ENCODE measurements at places on chromosomes 7 and 10.

DNA sequence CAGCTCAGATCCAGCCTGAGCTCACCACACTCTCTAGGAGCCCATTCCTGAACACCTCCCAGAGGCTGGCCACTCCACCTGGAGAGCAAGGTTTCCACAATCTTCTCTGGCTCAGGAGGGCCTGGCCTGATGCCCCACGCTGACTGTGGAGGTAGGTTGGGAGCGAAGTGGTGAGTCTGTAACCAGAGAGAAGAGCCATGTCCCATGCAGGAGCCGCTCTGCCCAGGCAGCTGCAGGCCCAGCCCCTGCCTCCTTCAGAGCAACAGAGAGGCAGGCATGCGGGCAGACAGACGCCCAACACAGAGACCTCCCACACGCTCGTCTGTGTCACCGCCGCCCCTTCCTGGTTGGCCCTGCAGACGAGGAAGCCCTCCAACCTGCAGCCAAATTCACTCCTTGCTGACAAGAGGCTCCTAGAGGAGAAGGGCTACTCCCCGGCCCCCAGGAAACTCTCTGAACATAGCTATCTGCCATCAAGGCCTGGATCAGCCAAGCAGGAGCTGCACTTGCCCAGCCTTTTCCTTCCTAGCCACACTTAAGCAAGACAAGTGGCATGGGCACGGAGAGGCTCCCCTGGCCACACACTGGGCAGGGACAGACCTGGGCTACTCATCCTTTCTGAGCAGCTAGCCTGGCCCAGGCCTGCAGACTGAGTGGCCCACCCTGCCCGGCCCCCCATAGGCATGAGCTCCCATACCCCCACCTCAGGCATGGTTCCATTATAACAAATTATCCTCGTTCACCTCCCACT is 101.9 kb downstream of the GRID1 start:
- DNase-seq = no peak

DNA sequence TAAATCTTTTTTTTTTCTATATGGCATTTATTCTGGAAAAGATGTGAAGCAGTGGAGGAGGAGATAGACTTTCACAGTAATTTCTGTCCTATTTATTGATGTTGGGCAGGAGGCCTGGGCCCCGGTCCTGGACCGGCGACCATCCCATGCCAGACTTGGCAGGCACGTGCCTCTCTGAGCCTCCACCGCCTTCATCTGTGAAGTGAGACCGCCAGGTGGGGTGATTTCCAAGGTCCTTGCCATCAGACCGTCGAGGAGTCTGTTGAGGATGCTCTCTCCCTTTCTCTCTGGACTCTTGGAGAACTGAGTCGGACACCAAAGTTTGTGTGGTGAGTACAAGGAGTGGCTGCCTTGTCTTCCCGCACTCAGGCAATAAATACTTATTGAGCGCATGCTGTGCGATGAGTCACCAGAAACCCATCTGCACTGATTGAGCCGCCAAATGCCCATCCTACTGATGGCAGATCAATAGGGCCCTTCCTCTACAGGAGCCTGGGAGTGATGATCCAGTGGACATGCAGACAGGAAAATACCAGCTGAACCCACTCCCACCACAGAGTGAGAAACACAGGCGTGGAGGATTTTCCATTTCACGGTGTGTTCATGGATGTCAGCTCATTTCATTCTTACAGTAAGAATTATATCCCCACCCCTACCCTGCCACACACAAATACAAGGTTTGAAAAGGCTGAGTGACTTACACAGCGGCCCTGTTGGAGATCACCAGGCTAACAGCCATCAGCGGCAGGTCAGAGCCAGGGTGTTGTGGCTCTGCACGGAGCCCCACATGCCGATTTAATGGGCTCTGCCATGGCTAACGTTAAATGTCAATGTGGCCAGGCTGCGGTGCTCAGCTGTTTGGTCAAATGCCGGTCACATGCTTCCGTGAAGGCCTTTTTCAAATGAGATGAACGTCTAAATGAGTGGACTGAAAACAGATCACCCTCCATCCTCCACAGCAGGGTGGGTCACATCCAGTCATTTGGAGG is 11.5 kb upstream of the PRKAG2 start:
- no peak for DNase-seq

- no peak for DNase-seq
These were observed 43.9 kb upstream of the SRGN start for GRCh38 chr10:69043931-69044531.

DNA sequence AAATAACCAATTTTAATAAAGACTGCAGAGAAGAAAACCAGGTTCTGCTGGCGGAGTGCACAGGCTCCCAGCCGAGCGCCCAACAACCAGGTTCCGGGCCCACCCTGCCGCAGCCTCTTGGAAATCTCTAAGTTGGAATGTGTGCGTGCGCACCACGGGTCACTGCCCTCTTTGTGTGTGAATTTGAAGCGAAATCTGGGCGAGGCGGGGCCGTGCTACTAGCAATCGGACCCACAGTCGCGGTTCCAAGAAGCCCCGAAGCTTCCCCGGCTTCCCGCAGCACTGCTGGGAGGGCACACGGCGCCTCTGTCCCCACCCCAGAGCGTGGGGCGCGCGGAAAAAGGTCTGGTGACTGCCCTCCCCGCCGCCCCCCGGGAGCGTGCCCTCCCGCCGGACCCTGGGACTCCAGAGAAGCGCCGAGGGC is 666 bp upstream of the MAP3K8 start:
- peak; percentile 9 for DNase-seq

DNA sequence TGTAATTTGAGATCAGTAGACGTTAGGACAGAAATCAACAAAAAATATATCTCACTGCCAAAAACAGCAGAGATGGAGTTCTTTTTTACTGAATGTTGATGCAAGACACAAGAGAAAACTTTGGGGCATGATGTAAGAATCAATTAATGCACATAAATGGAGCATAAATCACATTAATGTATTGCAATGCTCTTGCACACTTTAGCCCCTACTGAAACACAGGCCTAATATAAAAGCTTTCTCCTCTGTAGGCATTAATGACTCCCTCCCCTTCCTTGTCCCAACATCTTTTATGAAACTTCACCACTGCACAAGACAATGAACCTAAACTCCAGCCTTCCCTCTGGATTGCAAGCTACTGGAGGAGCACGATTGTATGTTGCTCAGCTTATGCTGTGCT is 58.8 kb downstream of the CACNA2D1 start:
- no peak for DNase-seq

DNA sequence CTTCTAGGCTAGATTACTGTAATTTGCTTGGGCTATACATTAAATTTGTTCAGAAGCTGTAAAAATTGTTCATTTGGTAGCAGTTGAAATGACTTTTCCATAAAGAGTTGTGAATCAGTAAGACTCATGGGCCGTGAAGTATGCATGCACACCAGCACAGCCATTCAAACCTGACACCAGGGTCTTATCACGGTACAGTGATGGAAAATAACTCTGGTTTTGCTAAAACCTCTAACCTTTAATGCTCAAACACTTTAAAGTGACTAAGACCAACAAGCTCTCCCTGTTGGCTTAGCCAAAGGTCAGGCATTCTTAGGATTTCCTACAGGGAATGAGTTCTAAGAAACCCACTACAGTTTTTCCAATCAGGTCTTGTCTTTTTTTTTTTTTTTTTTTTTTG is 11.5 kb downstream of the ARL3 start:
- no peak for DNase-seq

DNA sequence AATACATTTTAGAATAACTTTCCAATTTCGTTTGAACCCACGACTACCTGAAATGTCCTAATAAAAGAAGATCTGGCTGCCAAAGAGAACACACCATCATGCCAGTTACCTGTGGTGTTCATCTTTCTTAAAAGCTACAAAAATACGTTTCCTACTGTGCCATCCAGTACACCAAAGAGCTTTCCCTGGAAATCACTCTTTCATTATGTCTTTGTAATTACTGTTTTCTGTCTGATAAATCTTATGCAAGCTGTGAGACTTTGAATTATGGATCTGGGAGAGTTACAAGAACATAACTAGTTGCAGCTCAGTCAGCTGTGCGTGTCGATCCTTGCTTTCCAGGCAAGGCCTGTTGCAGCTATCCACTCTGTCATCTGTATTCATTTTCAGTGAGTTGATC is 12.5 kb upstream of the POM121L12 start:
- DNase-seq = no peak

- DNase-seq = no peak
These were observed 49.7 kb upstream of the ANTXRL start for GRCh38 chr10:46236941-46237681.

GRCh38 chr7:100434297-100435144 is 1.8 kb downstream of the PPP1R35 start:
- no peak for DNase-seq

GRCh38 chr10:2173327-2173726 is 436.0 kb upstream of the ADARB2 start:
- DNase-seq = no peak

- DNase-seq = no peak
These were observed 27.1 kb downstream of the FZD1 start for GRCh38 chr7:91291302-91291701.

DNA sequence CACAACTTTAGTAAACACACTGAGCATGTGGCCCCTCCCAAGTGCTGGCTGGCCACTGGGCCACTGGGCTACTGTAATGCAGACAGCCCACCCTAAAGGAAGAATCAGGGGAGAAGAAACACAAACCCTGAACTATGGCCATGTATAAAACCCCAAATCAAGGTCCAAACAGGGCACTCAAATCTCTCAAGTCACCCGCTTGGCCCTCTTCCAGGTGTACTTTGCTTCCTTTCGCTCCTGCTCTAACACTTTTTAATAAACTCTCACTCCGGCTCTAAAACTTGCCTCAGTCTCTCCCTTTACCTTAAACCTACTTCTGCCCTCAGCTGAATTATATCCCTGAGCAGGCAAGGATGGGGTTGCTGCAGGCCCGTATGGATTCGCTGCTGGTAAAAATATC is 72.6 kb downstream of the TPK1 start:
- DNase-seq = no peak

- DNase-seq = no peak
These were observed 80.7 kb upstream of the PPP1R3C start for GRCh38 chr10:91713461-91714072.

DNA sequence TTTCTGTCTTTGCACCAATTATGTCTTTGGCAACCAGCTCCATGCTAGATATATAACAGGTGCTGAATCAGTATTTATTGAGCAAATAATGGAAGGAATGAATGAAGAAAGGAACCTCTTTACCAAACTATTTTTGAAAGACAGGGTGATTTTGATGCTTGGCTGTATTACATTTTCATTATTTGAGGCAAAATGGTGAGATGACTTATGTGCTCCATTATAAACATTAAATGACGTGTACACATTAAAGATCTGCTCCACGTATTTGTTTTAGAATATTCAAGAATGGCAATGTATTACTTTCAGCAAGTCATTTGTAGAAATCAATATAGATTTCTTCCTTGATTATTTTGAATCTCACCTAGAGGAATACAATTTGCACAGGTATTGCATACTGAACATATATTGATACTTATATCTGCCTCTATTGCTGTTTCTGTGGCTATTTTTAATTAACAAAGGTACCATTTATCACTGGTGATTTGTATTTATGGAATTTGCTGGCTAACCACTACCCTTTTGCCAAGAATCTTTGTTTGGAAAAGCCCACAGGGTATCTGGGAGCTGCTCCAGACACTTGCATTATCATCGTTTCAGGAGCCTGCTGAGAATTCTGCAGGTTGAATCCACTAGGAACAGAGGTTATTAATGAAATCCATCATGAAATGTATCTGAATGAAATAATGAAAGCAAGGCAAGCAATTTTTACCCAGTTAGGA is 92.2 kb downstream of the SEMA3C start:
- no peak for DNase-seq

DNA sequence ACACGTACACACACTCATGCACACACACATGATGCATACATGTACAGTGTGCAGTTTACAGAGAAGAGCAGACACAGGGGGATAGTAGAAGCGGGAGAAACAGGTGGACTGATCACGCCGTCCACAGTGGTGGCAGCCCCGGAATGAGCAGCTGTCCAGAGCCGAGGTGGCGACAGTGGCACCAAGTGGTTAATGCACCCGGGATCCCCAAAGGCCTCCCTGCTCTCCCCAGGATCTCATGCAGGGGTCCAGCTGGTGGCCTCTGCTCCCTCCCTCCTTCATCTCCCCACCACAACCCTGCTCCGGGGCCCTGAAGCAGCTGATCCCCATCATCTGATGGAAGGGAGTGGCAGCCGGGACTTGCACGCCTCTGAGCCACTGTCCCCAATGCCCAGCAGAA is 29.7 kb downstream of the TMEM130 start:
- DNase-seq = no peak

DNA sequence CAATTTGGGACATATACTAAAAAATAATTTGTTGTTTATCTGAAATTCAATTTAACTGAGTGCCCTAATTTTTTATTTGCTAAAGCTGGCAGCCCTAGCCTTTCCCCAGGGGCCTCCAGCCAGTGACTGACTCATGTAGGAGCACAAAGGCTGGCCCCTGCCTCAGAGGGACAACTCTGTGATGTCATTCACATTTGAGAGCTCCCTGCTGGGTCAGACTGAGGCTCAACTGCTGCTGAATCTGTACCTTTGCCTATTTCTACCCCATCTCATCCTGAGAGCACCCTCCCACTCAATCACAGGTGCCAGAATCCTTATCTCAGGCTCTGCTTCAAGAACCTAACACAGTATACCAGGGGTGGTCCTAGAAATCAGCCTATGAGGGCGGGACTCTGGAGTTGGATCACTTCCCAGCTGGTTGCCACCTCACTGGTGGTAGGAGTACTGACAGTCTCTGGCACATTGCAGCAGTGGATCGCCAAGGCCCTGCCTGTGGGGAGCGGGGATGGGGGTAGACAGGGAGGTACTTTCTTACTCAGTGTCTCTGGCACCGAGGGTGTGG is 11.6 kb downstream of the GCK start:
- no peak for DNase-seq

DNA sequence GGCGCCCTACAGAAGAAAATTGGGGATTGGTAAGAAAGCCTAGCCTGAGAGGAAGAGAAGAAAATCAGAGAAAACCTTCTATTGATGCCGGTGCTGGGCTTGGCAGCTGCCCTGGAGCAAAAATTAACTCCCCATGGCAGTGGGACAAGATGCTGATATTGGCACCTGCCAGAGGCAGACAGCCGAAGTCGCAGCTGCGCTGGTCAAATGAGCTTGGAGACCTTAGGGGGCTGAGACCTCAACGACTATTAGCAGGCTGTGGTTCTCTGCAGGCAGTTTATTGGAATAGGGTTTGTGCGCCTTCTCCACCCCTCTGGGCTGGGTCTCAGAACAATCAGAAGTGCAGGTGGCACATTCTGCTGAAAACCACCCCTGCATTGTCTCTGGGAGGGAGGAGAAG is 213.7 kb downstream of the GFRA1 start:
- no peak for DNase-seq

GRCh38 chr10:100980711-100981110 is 6.6 kb downstream of the MRPL43 start:
- no peak for DNase-seq

GRCh38 chr10:104300736-104301292 is 31.8 kb downstream of the GSTO2 start:
- DNase-seq = no peak

GRCh38 chr7:5218564-5219360 is 28.7 kb downstream of the WIPI2 start:
- DNase-seq = no peak

DNA sequence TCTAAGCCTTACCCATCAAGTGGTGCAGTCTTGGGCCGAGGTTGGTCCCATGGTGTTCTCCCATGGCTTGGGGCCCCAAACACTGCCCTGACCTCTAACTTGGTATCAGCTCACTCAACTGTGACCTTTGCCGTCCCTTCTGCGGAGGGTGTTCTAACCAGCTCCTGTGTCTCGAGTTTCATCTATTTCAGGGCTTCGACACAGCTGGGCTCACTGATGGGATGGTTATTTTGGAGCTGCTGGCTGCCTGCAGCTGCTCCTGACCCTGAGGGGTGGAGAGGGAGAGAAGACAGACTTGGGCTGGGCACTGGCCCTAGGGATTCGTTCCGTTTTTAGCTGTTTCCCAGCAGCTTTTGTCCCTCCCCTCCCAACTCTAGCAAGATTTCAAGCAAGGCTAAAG is 86.9 kb downstream of the NEURL1 start:
- no peak for DNase-seq
